ENCODE measurements at places on chromosomes 12 and 14.

GRCh38 chr14:104553166-104554087 is 26.1 kb upstream of the C14orf180 start:
- no peak for ATAC-seq

DNA sequence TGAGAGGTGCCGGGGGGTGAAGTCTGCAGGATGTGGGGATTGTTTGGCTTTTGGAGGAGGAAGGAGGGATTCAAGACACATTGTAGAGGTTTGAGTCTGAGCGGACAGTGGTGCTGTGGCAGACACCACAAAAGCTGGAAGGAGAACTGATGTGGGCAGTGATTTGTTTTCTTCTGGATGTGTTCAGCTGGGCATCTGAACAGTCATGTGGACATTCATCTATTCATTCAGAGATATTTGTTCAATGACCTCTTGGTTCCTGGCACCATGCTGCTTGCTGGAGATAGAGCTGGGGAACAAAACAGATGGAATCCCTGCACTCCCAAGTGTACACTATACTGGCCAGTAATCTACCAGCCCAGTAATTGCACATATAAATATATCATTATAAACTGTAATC is 64.0 kb downstream of the PTPN11 start:
- no peak for ATAC-seq

DNA sequence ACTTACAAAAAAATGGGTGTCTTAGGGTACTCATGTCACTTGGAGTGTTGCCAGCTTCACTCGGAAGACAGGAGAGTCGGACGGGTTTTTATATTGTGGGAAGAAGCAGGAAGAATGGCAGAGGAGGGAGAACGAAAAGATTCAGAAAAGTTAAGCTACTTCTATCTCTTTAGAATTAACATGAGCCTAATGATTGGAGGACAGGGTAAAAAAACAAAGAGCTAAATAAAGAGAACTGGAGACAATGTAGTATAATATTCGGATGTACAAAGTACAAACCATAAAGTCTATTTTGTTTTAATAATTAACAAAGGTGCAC is 43.9 kb downstream of the EFCAB11 start:
- no peak for ATAC-seq

- no peak for ATAC-seq
These were observed 128.7 kb downstream of the TMX1 start for GRCh38 chr14:51368721-51369163.

GRCh38 chr12:51262758-51263177 is 7.4 kb downstream of the SMAGP start:
- ATAC-seq, result no peak

- no peak for ATAC-seq
These were observed 2.2 kb upstream of the RPAP3 start for GRCh38 chr12:47707905-47708543.

DNA sequence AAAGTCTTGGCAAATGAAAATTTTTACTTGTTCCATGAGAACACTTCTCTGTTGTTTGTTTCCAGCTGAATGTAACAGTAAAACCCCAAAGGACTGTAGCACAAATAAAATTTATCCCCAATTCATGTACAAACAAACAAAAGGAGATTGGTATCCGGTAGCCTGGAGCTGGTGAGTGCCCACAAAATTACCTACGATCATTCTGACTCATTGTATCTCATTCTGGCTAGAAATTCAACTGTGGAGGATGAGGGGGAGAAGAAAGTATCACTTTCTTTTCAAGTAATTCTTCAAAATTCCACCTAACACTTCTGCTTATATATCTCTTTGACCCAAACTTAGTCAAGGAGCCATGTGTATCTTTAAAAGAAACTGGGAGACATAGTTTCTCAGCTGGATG is 268.5 kb downstream of the ALG10B start:
- no peak for ATAC-seq

DNA sequence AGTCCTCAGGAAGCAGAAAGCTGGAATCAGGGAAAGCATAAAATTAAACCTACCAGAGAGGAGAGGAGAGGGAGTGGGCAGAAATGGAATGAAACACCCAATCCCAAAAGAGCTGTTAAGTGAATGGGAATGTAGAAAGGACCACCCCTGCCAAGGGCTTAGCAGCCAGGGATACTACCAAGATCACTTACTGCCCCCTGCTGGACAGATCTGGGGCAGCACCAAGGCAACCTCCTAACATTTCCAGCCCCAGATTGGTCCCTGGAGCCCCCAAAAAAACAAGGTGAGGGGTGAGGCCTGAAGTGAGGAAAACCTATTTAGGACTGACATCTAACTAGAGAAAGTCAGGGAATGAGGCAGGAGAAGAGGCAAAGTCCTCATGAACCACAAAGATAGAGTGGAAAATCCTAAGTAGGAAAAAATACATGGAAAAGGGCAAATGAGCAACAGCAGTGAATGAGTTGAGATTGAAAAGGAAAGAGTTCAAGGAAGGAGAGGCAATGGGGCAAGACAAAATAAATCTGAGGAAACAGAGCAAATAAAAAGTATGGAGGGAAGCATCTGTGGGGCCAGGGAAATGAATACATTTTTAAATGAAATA is 11.2 kb upstream of the FKBP11 start:
- peak; percentile 88 for ATAC-seq

DNA sequence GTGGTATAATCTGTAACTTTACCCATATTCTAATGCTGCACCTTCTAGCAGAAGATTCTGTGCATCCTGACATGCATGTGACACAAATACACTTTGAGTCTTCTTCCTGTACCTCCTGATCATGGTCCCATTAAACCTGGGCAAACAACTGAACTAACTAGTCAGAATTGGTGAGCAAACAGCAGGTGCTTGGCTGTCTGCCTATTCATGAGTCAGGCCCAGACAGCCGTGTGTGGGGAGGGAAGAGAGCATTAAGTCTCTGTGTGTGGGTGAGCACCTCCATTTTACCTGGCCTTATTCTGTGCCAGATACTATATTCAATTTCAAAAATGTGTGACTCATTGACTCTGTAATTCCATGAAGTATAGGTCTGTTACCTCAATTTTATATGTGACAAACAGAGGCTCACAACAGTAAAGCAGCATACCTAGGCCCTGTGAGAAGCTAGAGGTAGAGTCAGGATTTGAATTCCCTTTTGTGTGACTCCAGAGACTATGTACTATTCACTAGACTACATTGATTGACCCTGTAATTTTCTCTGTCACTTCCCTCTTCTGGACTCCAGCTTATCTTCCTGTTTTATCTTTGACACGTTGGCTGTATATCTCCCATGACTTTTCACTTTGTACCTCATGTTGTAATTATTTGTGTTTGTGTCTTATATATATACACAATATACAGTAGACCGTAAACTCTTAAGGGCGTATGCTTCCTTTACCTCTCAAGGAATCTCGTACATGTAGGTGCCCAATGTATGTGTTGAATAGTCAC is 32.2 kb downstream of the SUSD6 start:
- no peak for ATAC-seq

GRCh38 chr12:111788178-111788654 is 21.5 kb downstream of the ALDH2 start:
- ATAC-seq, result no peak

- ATAC-seq, result no peak
These were observed 19.2 kb downstream of the BLTP3B start for GRCh38 chr12:100123316-100124095.

DNA sequence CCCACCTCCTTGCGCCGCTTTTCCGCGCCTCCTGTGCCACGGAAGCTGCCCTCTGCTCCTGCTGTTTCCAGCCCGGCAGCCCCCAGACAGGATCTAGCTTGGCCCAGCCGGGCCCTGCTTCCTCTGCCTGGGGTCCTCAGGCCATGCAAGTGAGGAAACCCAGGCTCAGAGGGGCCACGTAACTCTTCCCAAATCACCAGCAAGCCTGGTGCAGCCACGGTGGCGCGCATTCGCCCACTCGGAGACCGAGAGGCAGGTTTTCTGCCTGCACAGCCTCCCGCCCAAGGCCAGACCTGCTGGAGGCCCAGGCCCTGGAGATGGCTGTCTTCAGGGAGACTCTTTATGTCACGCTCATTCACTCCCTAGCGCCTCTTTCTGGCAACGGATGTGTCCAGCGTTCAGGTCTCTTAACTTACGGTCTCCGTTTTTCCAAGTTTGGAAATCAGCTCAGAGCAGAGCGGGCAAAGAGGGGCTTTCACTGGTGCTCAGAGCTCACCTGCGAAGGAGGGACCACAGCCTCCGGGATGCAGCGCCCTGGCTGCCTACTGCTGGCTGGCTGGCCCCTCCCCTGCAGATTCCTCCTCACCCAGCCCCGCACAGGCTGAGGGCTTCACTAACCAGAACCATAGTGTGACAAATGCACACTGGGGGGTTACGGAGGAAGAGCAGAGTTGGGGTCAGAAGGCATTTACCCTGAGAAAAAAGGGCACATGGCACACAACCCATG is 20.6 kb upstream of the CEP170B start:
- ATAC-seq, result peak; percentile 53

DNA sequence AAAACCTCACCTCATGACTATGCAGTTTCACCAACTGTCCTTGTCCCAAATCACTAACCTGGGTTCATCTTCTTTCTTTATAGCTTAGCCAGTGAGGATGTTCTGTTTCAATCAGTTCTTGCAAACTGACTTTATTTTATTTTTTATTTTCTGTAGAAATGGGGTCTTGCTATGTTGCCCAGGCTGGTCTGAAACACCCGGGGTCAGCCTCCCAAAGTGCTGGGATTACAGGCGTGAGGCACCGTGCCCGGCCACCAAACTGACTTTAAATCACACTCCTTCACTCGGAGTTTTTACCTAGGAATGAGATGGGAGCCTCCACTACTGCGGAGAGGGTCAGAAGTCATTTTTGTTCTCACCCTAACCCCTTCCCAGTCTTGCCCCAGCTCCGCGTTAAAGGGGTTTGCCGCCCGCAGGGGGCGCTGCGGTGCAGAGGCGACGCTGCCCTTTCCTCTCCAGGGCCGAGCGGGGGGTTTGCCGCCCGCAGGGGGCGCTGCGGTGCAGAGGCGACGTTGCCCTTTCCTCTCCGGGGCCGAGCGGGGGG is 7.0 kb upstream of the B4GALNT3 start:
- ATAC-seq, result no peak

- ATAC-seq, result no peak
These were observed 113.5 kb downstream of the C12orf75 start for GRCh38 chr12:105443802-105444652.

DNA sequence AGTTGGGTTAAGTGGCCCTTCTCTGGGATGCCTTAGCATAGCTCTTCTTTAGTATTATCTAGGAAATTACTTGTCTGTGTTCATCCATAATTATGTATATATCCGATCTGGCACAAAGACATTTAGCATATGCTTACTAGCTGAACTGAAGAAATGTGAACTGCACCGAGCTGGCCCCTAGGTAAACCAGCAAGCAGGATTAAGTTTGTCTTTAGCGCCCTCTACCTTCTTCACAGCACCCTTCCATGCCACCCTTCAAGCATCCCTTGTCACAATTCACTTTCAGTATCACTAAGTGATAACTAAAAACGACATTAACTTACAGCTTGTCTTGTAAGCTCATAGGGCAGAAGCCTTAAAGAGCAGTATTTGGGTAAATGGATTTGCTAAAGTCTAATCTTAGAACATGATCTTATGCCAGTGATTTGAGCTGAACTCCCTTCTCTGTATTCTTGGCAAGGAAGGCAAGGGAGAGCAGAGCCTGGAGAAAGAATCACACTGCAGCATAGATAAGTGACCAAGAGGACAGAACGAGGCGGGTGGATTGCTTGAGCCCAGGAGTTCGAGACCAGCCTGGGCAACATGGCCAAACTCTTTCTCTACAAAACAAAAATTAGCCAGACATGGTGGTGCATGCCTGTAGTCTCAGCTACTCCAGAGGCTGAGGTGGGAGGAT is 2.6 kb upstream of the HAL start:
- peak; percentile 90 for ATAC-seq

DNA sequence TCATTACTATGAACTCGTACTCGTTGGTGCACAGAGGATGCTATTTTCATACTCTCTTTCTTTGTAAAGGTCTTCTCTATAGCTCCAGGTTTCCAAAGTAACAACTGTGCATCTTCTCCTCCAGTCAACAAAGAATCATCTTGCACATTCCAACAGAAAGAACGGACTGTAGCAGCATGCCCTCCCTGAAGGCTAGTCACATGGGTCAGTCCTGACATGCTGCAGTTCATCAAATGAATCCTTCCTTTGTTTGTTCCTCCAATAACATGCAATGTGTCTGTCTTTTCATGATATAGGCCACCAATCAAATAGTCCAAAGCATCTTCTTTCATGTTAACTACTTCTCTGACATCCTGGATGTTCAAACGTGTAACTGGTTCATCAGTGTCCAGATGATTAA is 42.9 kb downstream of the WDR89 start:
- no peak for ATAC-seq

DNA sequence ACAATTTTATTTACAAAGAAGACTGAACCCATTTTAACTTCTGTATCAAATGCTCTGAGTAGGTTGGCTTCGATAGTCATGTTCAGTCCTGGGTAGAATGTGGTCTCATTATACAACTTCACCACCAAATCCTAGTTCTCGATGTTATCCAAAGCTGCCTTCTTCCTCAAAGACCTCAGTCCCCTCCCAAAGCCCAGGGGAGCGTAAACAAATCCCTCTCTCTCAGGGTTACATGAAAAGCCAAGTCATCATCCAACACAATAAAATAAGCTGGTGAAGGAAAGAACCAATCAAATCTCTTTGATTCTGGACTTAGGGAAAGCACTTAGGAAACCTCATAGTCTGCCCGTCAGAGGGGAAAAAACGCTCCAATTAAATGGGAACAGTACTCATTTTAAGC is 9.1 kb downstream of the PTCSC3 start:
- no peak for ATAC-seq

DNA sequence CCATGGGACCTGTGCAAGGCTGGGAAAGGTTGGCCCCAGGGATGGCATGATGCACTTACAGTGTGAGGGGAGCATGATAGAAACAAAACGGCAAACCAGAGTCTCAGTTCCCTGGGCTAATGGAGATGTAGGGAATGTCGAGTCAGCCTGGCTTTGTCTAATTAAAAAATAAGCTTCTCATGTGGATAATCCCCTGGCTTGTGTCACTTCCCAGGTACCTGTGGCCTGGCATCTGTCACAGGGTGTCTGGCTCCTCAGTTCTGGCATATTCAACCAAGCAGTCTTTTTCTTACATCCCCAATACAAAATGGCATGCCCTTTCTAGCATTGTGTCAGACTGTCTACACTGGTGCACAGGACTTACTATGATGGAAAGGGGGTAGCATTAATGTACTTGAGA is 261.4 kb downstream of the GRIN2B start:
- ATAC-seq, result no peak

GRCh38 chr12:28051516-28052354 is 79.2 kb upstream of the PTHLH start:
- ATAC-seq, result no peak

DNA sequence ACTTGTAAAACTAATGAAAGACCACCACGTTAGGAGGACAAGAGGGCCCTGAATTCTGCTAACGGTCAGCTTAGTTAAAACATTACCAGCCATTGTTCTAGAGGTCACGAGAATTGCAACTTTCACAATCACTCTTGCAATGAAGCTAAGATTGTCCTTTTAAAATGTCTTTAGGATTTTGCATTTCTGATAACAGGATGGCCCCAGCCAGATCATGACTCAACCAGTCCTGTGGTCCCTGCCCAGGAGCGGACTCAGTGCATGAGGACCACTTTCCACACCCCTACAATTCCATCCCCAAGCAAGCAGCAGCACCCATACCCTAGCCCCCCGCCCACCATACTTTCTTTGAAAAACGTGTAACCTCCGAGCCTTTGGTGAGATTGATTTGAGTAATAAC is 28.7 kb downstream of the HSP90AA1 start:
- peak; percentile 24 for ATAC-seq
